Bronchial epithelial cell (primary cell): ENCODE measurements at places on chromosomes 11 and 22. TPM values are rescaled to one million over a fixed set of nuclear protein-coding genes. Genes with fewer than 3 reads are reported as not detected.

- DNase-seq, result peak; percentile 71
Measured at GRCh38 chr11:73295241-73295995, 12.7 kb upstream of the ARHGEF17 start.

- peak; percentile 12 for DNase-seq
Measured at GRCh38 chr11:78080084-78080817, 589 bp upstream of the NDUFC2 start.

DNA sequence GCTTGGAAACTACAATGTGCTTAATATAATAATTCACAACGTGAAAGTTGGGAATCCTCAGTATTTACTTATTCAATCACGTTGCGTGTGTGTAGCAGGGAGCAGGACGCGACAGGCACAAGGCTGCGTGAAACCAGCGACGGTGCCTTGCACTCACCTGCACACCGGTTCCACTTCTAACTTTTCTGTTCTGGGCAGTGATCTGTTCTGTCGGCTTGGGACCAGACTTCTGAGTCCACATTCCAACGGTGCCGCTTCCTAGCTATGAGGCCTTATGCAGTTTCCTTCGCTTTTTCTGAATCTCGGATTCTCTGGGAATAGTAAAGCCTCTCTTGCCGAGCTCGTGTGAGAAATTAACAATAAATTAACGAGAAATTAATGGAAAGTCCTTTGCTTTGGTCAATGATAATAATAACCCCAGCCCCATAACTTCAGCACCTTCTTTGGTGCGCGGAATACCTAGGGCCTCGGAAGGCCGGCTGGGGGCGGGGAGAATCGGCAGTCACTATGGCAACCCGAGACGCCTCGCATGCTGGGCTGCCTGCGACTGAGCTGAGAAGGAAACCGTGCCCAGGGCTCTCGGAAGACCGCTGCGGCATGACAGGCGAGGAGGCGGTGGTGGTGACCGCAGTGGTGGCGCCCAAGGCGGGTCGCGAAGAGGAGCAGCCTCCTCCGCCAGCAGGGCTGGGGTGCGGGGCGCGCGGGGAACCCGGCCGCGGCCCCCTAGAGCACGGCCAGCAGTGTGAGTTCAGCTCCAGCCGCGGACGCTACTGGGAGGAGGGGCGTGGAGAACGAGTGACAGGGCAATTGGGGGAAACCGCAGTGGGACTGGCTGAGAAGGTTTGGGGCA lies at the start of gene C11orf97:
C11orf97 (plus strand) TSS at position 530 of the 850 bp plus-strand sequence; CDS start at position 598, 68 bp downstream.
- DNase-seq, result no peak

DNA sequence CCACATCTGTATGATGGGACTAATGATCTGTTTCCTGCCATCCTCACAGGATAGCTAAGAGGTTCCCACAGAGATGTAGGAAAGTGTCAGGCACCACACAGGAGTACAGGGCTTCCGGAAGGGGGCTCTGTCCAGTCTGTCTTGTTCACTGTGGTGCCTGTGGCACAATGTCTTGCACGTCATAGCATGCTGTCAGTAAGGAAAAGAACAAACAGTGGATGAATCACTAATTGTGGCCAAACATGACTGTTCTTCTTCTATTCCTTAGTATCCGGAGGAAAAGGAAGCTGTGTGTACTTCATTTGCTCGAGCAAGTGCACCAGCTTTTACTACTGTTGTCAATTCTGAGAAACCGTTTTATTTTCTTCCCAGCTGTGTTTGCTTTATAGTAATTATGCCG lies 73.4 kb upstream of the YWHAH start:
- peak; percentile 94 for DNase-seq

- DNase-seq, result no peak
Measured at GRCh38 chr11:70532731-70533130, 134.4 kb downstream of the CTTN start.

GRCh38 chr11:47132490-47132889 lies 44.2 kb downstream of the ARFGAP2 start:
- DNase-seq, result no peak

GRCh38 chr22:44500599-44500998 lies 2.6 kb upstream of the RTL6 start:
- DNase-seq, result no peak

DNA sequence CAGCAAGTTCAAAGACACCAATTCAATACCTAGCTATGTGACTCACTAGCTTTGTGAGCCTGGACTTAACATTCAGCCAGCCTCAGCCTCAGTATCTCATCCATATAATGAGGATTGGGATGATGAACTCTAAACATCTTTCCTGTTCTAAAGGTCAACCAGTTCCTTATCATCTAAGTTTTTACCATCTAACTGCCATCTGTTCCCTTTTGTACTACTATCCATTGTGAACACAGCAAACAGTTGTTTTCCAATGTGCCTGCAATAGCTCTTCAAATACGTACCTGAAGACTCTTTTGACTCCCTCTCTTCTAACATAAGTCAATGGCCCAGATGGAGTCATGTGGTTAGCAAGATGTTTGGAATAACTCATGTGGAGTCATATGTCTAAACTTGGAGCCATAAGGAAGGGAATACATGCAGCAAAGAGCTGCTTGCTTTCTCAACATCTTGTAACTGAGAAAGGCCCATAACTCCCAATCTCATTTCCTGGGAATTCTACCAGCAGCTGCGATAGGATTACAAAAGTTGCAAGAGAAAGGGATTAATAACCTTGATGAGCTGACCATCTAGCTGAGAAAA lies 19.4 kb downstream of the SYTL2 start:
- DNase-seq, result peak; percentile 17

DNA sequence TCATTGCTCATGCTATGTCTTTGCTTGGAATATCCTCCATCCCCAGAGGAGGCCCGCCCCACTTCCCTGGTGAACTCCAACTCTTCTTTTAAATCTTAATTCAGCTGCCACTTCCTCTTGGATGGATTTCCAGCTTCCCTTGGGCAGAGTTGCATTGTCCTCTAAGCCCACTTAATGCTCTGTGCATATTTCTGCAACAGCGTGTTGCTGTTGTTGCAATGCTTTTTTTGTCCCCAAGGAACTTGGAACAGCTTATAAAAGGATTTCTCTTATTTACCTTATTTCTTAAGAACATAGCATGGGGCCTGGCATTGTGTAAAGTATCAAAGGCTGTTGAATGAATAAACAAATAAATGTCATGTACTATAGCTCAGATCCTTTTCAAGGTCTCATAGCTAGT lies 507.4 kb downstream of the METTL15 start:
- no peak for DNase-seq

- no peak for DNase-seq
Measured at GRCh38 chr11:12845739-12846358, 163.3 kb upstream of the RASSF10 start.

DNA sequence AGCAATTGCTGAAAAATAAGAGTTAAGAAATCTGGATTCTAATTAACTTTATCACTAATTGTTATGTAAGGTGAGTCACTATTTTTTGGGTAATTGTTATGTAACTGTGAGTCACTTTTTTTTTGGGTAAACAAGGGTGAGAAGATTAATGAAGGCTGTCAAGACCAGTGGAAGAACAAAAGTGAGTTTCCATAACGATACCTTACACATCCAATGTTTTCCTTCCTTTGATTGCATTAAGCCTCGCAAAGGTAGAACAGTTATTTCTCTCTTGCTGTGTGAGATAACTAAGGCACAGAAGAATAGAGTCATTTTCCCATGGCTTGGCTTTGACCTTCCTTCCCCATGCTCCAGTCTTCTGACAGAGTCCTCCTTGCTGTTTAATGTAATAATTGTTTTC lies 374.7 kb downstream of the DDX10 start:
- DNase-seq, result peak; percentile 16

DNA sequence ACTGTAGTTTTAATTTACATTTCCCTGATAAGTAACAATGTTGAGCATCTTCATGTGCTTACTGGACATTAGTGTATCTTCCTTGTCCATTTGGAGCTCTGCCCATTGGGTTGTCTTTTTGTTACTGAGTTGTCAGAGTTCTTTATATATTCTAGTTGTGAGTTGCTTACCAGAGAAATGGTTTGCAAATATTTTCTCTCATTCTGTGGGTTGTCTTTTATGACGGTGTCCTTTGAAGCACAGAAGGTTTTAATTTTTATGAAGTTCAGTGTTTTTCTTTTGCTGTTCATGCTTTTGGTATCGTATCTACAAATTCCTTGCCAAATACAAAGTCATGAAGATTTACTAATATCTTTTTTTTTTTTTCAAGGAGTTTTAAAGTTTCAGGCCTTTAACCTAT lies 42.4 kb downstream of the ZBTB44 start:
- no peak for DNase-seq

DNA sequence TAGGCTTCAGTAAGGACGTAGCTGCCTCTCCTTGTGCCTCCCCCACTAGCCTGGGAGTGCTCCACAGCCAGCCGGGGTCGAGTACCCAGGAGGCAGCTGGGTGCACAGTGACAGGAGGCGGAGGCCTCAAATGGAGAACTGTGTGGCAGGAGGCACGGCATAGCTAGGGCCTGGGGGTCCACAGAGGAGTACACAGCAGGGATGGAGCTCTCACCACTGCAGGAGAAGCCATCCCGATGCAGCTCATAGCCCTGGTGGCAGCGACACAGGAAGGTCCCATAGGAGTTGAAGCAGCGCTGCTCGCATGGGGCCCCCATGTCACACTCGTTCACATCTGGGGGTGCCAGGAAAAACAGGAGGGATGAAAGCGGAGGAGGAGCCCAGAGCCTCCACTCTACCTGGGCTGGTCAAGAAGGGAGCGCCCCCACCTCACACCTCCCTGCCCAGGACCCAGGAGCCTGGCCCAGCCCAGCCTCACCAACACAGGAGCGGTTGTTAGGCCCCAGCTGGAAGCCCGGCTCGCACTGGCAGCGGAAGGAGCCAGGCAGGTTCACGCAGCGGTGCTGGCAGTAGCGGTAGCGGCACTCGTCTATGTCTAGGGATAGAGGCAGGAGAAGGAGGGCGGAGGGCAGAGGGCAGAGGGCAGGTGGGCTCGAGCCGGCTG lies 2.8 kb downstream of the EFEMP2 start:
- no peak for DNase-seq

DNA sequence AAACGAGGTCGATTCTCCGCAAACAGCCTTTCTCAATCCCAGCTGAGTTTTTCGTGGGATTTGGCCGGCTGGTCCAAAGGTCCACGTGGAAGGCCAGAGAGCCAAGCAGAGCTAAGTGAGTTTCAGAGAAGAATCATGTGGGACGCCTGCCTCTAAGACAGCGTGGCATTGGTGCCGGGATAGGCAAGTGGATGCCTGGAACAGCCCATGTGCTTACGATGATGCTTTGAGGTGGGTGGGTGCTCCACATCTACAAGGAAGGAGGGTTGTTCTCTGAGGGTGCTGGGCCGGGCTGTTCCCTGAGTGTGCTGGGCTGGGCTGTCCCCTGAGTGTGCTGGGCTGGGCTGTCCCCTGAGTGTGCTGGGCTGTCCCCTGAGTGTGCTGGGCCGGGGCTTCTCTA lies 41.4 kb downstream of the MUC2 start:
- DNase-seq, result no peak

- peak; percentile 80 for DNase-seq
Measured at GRCh38 chr11:130180491-130180890, 20.9 kb downstream of the ST14 start.

GRCh38 chr22:41957941-41958556 lies 6.1 kb downstream of the SMIM45 start:
- DNase-seq, result no peak

DNA sequence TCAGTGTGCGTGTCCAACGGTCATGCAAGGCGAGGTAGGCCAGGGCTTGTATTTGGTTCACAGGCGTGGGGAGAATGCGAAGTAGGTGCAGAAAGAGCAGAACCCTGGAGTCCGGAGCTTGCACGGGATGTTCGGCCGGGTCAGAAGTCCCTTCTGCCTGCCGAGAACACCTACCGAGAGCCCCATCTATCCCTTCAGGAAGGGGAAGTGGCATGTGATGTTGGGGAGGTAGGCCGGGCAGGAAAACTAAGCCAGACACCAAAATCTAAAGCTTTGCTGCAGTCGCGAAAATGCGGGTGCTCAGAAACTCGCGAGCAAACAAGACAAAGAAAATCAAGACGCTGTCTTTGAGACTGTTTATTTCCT lies 435 bp upstream of the TAF6L start:
- no peak for DNase-seq

DNA sequence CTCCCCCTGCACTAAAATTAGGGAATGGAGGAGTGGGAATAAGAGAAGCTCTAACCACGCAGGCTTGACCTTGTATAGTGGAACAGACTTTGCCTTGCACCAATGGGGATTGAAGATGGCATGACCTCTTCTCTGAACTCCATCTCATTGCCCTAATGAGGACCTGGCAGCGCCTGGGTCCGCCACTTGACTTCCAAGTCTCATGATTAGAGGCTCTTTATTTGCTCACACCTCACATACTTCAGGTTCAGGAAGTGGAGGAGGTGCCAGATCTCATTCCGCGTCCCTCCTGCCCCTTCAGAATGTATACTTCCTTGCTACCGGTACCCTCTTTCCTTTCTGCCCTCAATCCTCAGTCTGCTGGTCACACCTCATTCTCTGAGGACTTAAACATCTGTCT lies 106.0 kb upstream of the CD44 start:
- DNase-seq, result no peak

DNA sequence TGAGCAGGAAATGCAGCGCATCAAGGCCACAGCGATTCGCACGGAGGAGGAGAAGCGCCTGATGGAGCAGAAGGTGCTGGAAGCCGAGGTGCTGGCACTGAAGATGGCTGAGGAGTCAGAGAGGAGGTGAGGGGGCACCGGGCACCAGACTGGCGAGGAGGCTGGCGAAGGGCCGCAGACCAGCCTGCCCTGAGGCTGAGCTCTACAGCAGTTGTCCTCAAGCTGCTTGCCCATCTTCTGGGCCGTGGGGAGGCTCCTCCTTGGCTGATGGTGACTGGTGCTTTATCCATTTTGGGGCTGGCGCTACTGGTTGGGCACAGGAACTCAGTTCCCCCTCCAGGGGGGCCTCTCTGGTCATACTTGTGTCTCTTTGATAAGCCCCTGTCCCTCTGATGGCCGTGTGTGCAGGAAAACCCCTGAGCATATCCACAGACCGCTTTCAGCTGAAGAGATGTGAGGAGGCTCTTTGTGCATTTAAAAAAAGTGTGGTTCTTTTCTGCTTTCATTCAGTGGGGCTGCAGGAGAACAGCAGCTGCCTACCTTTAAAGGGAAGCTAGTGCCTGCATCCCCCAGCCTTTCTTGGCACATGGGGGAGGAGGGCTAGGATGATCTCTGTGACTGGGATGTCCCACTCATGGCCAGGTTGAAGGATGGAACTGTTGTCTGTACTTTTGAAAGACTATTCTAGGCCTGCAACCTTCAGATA lies 46.3 kb upstream of the CABP7 start:
- DNase-seq, result no peak

GRCh38 chr11:71504531-71504930 lies 22.5 kb upstream of the KRTAP5-7 start:
- DNase-seq, result no peak

- DNase-seq, result no peak
Measured at GRCh38 chr11:1998290-1998689, 648 bp upstream of the H19 start.

GRCh38 chr11:93089474-93090102 lies 108.2 kb downstream of the SLC36A4 start:
- peak; percentile 61 for DNase-seq

CD3D gene
- total RNA-seq, result not detected in 2 replicates

SCGB1D2 gene
- not detected in 2 replicates for total RNA-seq

DCHS1 gene
- total RNA-seq, result 0.26 TPM in 2 replicates

POU2AF2 gene
- total RNA-seq, result not detected in 2 replicates

TMEM184B gene
- 7.1 and 13.3 TPM in 2 replicates for total RNA-seq

BARX2 gene
- 2.9 and 8.1 TPM in 2 replicates for total RNA-seq

SEZ6L gene
- not detected in 2 replicates for total RNA-seq

USP2 gene
- 0.26 and 1.2 TPM in 2 replicates for total RNA-seq

XNDC1N gene
- 5.9 and 6.1 TPM in 2 replicates for total RNA-seq

LYVE1 gene
- not detected in 2 replicates for total RNA-seq

TYMP gene
- 56.6 and 126 TPM in 2 replicates for total RNA-seq

LRRC55 gene
- total RNA-seq, result not detected in 2 replicates
